ENCODE measurements at places on chromosomes 6 and 20. TPM values are rescaled to one million over a fixed set of nuclear protein-coding genes. Genes with fewer than 3 reads are reported as not detected.

Gene EYA4
- total RNA-seq, result 0.41 TPM

Gene SPAG4
- 0.82 TPM for total RNA-seq

Gene EEF1A2
- total RNA-seq, result 179 TPM

DNA sequence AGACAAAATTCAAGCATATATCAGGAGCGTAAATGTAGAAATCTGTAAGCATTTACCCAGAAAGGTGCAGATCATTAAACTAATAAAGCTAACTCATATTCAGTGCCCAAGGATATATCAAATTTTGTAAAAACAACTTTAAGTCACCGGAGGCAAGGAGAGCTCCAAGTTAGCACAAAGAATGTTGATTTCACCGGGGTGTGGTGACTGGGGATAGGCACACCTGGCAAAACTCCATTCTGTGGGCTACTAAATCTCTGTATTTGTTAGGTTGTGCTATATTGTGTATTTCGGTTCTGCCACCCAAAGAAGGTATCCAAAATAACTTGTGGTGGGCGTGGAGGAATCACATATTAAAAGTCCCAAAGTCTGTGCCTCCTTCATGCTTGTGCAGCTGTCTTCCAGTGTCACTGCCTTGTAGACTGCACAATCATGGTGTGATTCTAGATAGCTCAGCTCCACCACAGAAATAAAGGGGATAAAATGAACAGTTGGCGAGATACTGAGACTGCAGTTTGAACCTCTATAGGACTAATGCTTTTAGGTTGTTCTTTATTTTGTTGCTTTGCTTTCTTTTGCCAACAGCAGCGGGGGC lies 111.6 kb downstream of the GMDS start:
- no peak for DNase-seq

- DNase-seq, result no peak
Observed at GRCh38 chr20:35252037-35252461, 25.6 kb downstream of the MMP24 start.
